ENCODE measurements at places on chromosomes 11 and 22.

DNA sequence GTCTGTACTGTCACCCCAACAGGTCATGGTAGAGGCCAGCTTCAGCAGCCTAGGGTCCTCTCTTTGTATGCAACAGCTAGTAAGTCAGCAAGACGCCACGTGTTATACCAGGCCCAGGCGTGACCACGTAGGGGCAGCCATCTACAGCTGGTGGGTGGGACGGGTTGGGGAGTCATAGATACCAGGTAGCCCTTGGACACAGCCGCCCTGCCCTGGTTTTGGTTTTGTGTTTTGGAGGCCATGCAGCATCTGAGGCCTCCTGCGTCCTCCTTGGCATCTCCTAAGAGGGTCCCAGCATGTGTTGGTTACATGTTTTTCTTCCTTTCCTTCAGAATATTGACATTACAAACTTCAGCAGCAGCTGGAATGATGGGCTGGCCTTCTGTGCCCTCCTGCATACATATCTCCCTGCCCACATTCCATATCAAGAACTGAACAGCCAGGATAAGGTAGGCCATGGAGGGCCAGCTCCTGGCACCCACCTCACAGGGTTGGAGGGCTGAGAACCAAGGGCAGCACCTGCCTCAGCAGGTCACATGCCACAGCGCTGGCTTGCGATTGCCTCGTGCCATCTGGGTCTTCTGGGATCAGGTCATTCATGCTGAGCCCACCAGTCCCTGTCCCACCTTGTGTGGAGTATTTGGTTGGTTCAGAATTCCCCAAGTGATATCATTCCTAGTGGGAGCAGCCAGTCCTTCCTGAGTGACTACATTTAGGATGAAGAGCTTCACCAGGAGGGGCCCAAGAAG lies 16.0 kb upstream of the ADORA2A start:
- DNase-seq, result no peak

DNA sequence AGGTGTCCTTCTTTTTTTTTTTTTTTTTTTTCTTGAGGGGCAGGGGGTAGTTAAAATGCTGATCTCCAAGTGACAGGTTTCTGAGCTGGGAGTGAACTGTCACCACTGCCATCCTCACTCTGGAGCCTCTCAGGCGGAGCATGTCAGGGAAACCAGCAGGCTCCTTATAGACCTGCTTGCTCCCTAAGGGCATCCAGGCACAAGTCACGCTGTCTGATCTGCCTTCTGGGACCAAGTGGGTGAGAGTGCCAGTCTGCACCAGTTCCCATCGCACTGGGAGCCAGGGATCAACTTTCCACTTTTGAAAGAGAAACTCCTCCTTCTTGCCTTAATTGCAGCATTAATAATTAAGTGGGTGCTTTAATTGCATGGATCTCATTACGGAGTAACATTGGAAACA lies 537.9 kb upstream of the CADM1 start:
- DNase-seq, result no peak

- no peak for DNase-seq
Measured at GRCh38 chr11:14585438-14585837, 58.2 kb upstream of the PDE3B start.

DNA sequence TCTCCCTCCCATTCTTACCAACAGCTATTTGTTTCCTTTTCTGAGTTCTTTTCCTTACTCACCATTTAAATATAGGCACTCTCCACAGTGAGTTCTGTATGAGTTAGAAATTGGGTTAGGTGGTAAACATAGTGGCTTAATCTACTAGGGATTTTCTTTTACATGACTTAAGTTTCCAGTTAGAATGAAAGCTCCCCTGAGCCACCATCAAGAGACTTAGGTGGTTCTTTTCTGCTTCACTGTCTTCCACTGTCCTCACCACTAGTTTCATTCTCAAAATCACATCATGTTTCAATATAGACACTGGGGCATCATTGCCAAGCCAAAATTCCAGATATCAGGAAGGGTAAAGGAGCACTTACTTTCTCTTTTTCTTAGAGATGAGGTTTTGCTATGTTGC lies 9.0 kb upstream of the REXO2 start:
- no peak for DNase-seq

- DNase-seq, result no peak
Measured at GRCh38 chr11:75853971-75854370, 39.0 kb downstream of the UVRAG start.

GRCh38 chr11:119591836-119592310 lies 137.1 kb downstream of the NECTIN1 start:
- DNase-seq, result no peak

Data from activated CD4-positive, alpha-beta T cell treated with anti-CD3 and anti-CD28 coated beads, Interleukin-2, amount 50 U/mL, for 48 hours (primary cell).